ENCODE measurements at places on chromosomes 11 and 22.

DNA sequence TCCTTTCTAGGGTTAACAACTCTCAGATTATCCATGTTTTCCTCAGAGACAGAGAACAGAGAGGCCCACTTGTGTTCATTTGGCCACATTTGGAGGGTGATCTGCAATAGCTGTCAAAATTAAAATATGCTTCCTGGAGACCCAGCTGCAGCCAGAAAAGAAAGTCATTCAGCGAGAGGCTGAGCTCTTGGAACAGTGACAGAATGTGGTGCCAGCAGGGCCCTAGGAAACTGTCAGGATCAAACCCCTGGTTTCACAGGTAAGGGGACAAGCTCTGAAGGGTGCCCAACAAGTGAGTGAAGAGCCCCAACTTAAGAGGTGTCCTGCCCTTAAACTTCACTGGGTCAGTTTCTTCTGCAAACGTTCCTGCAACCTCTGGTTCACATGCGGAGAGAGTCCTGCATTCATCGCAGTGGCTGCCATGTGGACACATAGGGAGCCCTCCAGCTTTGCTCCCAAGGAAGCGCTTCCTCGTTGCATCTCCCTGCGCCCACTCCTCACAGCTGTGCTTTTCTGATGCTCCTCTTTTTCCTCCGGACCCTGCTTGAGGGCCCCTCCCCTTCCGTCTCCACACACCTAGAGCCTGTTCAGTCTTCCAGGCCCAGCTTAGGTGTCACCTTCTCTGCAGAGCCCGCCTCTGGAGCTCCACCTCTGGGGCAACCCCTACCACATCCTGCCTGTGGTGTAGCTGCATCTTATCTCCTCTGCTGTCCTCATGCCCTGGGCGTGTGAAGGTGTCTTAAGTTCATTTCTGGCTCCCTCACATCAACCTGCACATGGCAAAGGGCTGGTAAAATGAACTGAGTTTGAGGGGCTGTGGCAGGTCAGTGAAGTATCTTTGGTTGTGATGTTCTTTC is 3.9 kb downstream of the UCP3 start:
- no peak for DNase-seq

DNA sequence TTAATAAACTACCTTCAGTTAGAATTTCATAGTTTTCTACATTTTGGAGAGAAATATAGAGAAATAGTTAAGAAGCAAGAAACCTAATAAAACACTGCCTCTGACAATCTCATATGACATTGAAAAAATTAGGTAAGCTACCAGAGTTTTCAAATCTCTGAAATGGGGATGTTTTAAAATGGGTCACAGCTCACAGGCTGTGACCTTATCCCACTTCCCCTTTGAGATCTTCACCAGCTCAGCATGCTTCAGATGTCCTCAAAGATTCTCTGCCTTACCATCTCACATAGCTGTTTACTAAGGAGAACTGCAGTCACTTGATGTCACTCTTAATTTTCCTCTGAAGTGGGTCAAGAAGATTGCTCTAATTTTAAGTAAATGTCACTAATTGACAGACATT is 717.8 kb downstream of the JRKL start:
- DNase-seq = no peak

DNA sequence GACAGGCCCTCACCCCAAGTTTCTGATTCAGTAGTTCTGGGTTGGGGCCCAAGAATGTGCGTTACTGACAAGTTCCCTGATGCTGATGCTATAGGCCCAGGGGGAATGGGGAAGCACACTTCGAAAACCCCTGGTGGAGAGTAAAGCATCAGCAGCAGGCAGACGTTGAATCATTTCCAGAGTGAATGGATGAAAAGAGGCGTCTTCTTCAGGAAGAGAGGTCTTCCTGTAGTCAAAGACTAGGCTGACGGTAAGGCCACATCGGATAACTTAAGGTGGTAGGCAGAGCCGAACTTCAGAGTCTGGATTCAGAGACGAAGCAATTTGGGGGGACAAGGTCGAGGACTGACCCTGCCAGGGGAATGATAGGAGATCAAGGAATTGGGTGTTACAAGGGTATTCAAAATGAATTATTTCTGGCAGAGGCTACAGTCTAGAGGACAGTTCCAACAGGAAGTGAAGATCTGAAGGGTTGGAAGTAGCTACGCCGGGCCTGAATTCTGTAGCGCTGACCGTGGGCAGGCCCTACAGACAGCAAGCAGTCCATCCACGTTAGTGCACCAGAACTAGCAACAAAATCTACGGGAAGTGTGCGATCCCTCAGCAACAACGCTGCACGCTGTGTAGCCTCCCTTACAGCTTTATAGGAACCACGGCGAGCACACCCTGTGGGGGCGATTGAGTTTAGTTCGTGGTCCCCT is 862 bp upstream of the CENATAC start:
- peak; percentile 53 for DNase-seq

DNA sequence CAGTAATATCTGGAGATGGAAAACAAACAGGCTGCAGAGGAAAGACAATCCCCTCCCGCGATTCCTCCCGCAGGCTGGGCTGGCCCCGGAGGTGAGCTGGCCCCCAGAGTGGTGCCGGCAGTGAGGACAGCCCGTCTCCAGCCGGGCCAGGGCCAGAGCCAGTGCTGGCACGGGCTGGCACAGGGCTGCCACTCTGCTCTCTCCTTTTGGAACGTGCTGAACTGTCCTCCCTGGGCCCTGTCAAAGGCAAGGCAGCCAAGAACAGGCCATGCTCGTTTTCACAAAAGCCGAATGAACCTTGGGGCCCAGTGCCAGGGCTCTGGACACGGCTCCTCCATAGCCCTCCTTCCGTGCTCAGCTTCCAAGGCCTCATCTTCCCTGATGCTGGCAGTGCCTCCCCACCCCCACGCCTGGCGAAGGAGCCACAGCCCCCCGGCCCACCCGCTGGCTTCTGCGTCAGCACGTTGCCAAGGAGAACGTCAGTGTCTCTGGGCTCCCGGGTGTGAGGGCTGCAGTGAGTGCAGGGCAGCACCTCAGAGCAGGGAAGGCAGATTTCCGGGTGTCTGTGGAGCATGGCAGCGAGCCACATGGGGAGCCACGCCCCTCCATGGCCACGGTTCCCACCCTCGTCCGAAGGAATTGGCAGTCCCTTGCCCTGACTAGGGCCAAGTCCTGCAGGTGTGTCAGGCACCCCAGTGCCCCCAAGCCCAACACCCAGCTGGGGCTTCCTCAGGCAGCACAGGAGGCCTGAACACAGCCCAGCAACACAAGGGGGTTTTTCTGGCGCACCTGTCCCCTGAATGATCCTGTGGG is 28.6 kb downstream of the GNAZ start:
- DNase-seq = no peak

GRCh38 chr22:24855794-24856193 is 49.8 kb downstream of the SGSM1 start:
- no peak for DNase-seq

DNA sequence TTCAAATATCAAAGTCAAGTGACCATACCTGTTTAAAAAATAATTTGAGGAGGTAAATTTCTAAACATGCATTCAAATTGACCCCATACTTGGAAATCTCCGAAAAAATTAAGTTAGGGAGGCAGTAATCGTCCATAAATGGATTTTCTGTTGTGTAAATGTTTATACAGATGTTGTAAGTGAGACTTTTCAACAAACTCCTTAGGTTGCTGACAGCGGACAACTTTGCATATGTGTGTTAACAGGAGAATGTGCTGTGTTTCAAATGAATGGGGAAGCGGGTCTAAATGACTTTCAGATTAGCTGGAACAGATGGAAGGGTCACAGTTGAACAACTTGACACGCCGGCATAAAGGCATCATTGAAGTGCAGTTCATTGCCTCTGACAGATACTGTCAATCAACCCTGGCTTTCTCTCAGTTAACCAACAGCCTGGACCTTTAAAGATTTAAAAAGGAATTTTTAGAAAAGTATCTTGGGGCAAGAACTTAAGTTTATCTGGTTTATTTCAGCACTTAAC is 98.2 kb upstream of the DBX1 start:
- no peak for DNase-seq

DNA sequence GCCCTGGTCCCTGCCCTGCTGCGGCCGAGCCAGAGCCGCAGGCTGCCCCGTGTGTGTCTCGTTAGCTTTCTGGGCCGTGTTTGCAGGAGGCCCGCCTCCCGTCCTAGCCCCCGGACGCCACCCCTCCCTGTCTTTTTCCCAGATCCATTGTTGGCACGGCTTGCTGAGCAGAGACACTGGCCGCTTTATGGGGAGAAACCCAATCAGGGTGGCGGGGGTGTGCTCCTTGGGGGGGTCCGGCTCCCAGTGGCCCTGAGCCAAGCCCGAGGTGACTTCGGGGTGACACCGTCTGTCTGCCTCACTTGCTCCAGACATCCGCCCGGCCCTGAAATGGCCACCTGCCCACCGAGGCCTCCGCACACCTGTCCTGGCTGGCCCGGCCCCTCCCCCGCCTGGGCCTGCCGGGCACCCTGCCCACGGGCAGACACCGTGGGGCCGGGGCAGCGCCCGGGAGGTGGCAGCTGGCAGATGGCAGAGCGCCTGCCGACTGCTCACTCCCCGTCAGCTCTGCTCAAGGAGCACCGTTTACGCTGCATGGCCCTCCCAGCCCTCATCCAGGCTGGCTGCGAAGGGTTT is 43.1 kb upstream of the PPARA start:
- DNase-seq = no peak

- DNase-seq = no peak
These were observed 8.1 kb downstream of the OR6M1 start for GRCh38 chr11:123798079-123798478.

DNA sequence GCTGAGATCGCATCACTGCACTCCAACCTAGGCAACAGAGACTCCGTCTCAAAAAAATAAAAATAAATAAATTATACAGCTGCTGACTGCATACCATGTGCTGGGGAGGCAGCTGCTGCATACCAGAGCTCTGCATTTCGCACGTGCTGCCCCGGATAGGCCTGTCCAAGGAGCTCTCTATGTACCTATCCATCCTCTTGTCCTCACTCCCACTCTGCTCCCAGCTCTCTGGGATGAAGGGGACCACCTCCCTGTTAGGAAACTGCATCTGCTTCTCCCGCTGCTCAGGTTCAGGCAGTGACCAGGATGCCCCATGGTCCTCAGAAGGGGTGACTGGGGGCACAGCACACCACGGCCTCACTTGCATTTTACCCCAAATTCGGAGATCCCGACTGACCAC is 302.3 kb downstream of the BRD1 start:
- no peak for DNase-seq

DNA sequence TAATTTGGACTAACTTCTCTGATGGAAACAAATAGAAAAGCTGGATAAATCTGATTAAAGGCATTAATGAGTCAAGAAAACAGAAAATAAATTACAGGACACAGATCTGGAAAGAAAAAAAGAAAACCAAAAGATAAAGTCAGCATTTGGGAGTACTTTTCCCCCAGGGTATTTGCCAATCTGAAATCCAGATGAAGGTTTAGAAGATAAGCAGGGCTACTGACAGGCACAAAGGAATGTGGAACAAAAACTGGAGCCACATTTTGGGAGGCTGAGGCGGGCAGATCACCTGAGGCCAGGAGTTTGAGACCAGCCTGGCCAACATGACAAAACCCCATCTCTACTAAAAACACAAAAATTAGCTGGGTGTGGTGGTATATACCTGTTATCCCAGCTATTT is 57.2 kb downstream of the SBF2 start:
- DNase-seq = no peak

DNA sequence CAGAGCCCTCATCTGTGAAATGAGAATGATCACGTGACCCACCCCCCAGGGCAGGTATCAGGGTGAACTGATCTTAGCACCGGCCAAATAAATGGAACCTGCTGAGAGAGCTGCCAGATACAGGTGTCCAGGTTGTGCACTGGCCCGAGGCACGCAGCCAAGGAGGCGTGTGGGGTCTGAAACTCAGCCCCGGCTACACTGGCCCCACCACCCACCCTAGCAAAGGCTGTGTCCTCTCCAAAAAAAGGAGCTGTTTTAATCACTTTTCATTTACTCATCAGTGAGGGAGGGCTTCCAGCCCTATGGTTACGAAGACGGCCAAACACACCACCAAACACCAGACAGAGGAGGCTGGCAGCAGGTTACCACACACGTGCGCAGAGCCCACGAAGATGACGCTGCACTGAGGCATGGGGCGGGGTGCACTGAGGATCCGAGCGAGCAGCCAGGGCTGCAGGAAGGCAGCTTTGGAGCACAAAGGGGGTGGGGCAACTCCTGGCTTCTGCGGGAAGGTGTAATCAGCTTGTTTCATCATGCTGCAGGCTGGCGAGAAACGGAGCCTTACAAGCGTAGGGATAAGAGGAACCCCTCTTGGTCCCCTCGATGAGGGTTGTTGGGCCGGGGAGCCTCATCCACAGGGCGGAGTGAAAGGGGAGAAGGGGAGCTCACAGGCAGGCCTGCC is 19.5 kb upstream of the SLC22A12 start:
- no peak for DNase-seq

GRCh38 chr22:38989466-38989865 is 7.3 kb downstream of the APOBEC3B start:
- no peak for DNase-seq

GRCh38 chr11:111265421-111265820 is 19.9 kb downstream of the POU2AF2 start:
- DNase-seq = no peak

DNA sequence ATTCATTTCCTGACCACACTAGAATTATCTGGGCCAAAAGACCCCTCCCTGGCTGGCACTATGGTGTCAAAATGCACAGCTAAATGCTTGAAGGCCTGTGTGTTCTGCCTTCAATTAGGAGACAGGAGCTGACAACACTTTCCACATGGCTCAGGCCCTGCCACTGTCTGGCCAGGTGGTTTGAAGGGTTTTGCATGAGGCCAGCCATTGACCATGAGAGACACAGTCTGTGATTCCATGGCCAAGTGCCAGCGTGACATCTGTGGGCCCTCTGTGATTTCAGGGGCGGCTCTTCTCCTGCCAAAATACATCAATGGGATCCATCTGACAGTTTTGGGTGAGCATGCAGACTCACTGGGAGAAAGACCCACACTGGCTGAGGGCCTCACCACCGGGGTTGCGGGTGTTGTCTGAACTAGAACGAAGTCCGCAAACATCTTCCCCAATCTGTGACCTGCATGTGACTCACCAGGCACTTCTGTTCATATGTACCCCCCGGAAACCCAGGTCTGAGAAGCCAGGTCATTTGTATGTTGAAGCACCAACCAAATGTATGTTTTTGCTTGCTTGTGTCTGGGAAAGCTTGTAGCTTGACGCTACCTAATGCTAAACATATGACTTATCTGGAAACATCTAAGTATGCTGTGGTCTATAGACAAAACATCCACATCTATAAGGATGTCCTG is 20.7 kb upstream of the NAV2 start:
- no peak for DNase-seq

DNA sequence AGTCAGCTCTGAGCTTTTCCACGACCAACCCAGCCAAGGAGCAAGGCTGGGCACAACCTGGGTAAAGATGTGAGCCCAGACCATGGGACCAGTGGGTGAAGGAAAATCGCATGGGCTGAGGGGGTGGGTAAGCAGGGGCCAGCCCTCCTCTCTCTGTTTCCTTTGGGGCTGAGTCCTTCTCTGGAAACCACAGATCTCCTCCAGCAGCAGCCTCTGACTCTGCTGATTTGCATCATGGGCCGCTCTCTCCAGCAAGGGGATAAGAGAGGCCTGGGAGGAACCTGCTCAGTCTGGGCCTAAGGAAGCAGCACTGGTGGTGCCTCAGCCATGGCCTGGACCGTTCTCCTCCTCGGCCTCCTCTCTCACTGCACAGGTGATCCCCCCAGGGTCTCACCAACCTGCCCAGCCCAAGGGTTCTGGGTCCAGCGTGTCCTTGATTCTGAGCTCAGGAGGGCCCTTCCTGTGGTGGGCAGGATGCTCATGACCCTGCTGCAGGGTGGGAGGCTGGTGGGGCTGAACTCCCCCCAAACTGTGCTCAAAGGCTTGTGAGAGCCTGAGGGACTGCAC is 67.8 kb downstream of the GGTLC2 start:
- no peak for DNase-seq

GRCh38 chr22:28411125-28411524 is 268.5 kb downstream of the TTC28 start:
- no peak for DNase-seq

GRCh38 chr11:45176996-45177395 is 30.6 kb downstream of the PRDM11 start:
- DNase-seq = no peak
